ENCODE measurements at places on chromosomes 2 and 18. TPM values are rescaled to one million over a fixed set of nuclear protein-coding genes. Genes with fewer than 3 reads are reported as not detected.

GRCh38 chr2:134838143-134838620 is at the start of gene ACMSD:
TSS of gene ACMSD (plus strand) at chr2:134838616. CDS start at chr2:134838683, 67 bp downstream.
- DNase-seq: no peak

DNA sequence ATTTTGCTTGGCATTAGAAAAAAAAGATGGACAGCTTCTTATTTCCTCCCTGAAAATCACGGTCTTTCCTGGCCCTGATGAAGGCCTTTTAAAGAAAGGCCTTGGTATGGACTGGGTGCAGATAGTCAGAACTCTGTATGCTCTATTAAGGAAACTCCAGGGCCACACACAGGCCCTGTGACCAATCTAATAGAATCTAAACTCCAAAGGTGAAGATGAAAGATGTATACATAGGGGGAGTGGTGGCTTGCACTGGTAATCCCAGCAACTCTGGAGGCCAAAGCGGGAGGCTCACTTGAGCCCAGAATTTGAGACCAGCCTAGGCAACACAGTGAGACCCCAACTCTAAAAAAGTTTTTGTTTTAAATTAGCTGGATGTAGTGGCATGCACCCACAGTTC is 37.3 kb downstream of the OXER1 start:
- no peak for DNase-seq

The PREB gene
- total RNA-seq: 60.5 TPM

- peak; percentile 49 for DNase-seq
These were observed 99.4 kb upstream of the PID1 start for GRCh38 chr2:229370509-229370908.

- no peak for DNase-seq
These were observed 167.6 kb downstream of the RND3 start for GRCh38 chr2:150319658-150320555.

The EPHA4 gene
- total RNA-seq: 5.4 TPM

- no peak for DNase-seq
These were observed 150.2 kb downstream of the PARD3B start for GRCh38 chr2:204695506-204695905.

The POLR1A gene
- total RNA-seq: 8.9 TPM

Data from MG63 (cell line).